ENCODE measurements at places on chromosomes 12 and 14. TPM values are rescaled to one million over a fixed set of nuclear protein-coding genes. Genes with fewer than 3 reads are reported as not detected.

The GLIPR1L1 gene
- total RNA-seq, result not detected

The HOXC6 gene
- not detected for total RNA-seq

GRCh38 chr12:14883686-14884085 lies 2.0 kb downstream of the MGP start:
- DNase-seq, result no peak

- no peak for DNase-seq
Observed at GRCh38 chr12:25733541-25733940, 180.5 kb upstream of the LMNTD1 start.

- DNase-seq, result no peak
Observed at GRCh38 chr12:80627782-80628181, 79.7 kb upstream of the MYF6 start.

- DNase-seq, result peak; percentile 80
Observed at GRCh38 chr12:93571925-93572711, at the start of gene SOCS2. Gene SOCS2, plus strand, starts transcription at chr12:93572675. Its CDS starts 223 bp downstream, at chr12:93572898.

- no peak for DNase-seq
Observed at GRCh38 chr14:74912801-74913200, 10.3 kb downstream of the RPS6KL1 start.

DNA sequence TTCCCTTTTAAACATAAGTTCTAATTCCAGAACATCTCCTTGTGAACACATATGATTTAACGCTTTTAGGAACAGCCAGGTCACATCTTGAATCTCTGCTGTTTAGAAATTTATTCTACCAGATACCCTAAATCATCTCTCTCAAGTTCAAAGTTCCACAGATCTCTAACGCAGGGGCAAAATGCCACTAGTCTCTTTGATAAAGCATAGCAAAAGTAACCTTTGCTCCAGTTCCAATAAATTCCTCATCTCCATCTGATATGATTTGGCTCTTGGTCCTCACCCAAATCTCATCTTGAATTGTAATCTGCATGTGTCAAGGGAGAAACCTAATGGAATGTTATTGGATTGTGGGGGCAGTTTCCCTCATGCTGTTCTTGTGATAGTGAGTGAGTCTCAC lies 96.3 kb upstream of the PLEKHA5 start:
- DNase-seq, result no peak

DNA sequence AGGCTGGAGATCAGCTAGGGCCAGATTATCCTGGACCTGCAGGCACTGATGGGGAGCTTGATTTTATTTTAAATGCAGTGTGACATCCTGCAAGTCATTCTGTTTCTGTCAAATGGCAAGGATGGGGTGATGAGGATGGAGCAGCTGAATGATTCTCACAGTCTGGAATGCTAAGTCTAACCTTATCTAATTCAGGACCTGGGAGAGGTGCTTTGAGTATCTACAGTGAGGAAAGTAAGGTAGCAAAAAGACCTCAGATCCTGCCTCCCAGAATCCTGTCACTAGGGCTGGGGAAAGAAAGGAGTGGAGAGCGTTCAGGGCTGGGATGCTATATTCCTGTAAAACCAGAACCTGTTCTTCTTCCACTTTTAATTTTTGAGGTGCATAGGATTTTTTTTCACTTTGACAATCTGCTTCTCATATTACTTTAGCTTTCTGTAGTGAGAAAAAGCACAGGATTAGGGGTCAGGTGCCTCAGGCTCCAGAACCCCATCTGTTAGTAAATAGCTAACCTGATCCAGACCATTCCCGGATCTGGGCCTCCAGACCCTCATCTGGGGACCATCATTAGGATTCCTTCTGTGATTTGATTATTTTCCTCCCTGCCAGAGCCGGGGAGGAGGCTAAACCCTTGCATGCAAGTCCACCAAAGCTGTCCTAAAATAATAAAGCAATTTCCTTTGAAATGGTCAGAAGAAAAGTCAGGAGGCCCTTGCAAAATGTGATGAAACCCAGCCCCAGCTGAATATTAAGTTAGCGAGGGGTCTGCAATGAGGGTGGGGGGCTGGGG lies 54.7 kb downstream of the ASCL1 start:
- peak; percentile 13 for DNase-seq

- DNase-seq, result no peak
Observed at GRCh38 chr12:50186681-50187080, 19.5 kb upstream of the CERS5 start.
